ENCODE measurements at places on chromosomes 5 and 9.

GRCh38 chr5:60354311-60354710 lies 345.7 kb downstream of the DEPDC1B start:
- DNase-seq = no peak

- DNase-seq = peak; percentile 70
Measured at GRCh38 chr5:149271716-149272563, at the start of gene AFAP1L1. Gene AFAP1L1, plus strand, starts transcription at chr5:149271859. Its CDS starts 110 bp downstream, at chr5:149271969.

DNA sequence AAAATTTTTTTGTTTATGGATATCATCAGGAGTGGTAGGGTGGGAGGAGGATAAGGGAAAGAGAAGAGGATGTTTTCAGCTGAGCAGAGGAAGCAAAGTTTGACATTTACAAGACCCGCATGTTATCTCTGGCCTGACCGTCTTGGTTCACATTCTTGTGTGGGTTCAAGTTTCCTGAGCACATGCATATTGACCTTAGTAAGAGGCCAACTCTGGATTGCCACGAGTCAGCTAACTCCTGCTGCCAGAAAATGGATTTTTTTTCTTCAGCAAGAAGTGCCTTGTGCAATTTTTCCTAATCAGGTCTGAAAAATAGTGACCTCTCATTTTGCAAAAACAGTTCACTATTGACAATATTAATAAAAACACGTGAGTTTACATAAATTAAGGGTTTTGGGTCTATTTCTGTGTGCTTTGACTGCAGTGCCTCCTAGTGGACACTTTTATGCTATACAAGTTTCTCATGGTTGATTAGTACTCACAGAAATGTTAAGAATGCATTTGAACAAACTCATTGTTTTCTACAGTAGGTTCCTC lies 27.1 kb upstream of the BASP1 start:
- DNase-seq = peak; percentile 66

DNA sequence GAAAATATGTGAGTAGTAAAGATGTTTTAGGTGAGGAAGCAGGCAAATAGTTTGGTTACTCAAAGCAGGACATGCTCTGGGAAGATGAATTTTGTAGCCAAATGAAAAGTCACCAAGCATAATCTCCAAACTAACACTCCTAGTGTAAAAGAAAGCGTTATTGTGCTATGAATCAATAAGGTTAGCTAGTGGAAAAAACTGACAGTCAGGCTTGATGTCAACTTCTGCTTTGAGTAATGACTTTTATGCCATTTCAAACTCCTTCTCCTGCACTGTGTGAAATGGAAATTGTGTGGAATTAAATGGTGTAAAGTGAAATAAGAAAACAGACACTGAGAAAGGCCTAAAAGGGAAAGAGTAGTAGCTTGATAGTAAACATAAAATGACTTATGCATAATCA lies 637.2 kb upstream of the DMAC1 start:
- DNase-seq = no peak

- DNase-seq = no peak
Measured at GRCh38 chr9:134463280-134463679, 137.0 kb downstream of the RXRA start.

DNA sequence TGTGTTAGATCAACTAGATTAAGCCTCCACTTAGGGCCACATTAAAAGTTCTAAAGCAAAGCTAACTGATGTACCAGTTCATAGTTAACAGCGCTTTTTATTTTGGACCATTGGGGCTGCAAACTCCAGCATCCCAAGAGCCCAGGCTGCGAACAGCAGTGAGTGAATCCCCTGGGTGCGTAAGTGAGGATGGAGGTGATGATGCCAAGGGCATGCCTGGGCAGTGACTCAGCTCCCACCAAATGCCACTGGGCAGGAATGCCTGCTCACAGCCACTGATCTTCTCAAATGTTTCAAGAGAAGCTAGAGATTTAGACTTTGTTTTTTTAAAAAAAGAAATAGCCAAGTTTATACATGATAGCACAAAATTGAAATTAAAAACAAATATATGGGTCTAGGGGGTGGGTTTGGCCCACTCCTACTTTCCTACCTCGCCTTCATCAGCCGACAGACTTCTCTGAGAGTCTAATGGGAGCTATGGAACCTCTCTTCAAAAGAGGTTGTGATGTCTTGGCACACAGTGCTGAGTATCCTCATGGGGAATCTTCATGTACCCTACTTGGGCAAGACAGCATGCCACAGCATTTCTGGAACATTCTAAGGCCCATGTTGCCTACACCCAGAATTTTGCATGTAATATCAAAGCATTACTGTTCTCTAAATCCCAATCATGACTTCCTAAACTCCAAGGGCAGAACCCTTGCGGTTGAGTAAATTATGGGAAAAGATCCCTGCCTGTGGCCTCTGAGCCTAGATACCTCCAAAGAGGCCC lies 398.1 kb downstream of the EBF1 start:
- DNase-seq = no peak

All from neural progenitor cell (in vitro differentiated cells).